ENCODE measurements at places on chromosomes 7 and 10.

- DNase-seq, result no peak
Observed at GRCh38 chr10:61882621-61883370, 18.7 kb upstream of the ARID5B start.

DNA sequence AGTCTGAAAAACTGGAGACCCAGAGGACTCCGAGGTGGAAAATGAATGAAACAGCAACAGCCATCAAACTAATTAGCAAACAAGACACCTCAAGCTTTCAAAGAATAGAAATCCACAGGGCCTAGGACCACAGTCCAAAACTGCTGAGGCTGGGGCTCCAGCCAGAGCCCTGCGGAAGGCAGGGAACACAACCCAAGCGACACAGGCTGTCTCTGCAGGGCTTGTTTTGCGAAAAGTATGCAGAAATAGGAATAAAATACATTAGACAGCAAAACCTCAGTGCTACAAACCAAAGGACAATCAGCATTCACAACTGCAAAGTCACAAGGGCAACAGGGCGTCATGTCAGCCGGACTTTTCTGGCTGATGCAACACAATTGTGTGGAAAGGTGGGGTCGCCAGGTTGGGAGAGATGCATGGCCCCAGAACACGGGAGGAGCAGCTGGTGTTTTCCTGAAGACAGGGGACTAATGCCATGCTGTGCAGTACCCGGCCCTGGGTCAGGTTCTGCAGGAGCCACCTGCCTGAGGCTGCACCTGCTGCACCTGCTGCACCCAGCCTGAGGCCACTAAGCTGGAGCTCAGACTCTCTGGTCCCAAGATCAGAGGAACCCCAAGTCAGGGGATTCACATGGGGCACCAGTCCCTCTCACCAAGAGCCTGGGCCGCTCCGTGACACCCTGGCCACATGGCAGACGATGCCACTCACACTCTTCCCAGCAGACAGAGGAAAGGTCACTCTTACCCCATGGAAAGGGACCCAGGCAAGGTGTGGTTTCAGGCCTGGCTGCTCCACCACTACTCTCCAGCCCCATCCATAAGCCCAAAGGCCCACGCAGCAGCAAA lies 74.2 kb downstream of the MAD1L1 start:
- no peak for DNase-seq

DNA sequence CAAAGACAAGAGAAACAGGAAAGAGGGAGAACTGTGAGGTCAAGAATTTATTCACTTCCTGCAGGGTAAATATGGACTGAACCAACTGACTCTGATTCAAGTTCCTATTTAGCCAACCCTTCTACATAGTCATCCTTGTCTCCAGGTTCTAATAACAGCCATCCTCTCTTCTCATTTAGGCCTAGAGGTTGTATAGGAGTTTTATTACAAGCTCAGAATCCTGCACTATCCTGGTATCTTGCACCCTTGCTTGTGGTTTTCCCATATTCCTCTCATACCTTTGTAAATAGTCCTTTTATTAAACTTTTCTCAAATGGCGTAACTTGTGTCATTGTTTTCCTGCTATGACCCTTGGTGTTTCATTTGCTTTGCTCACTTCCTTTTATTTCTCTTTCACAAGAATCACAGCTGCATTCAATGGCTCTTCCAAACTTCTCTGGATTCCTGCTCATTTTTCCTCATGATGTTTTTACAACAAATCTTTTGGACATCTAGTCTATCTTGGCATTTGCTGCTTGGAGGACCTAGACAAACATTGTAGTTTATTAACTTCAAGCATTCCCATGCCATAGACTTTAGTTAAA lies 12.4 kb upstream of the OR2A5 start:
- DNase-seq, result no peak

DNA sequence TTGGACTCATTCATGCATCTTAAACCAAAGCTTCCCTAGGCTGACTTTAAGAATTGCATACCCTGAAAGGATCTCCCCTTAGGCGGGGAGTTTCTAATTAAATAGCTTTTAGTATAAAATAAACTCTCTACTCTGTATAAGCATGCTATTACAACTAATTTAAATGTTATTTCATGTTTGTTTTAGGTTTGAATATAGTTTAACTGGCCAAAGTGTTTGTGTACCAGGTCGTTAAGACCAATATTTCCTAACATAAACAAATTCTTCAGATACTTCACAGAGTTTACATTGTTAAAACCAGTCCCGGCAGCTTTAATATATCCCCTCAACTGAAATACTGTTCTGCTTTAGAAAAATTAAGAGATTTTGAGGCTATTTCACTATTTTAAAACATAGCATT lies 2.3 kb downstream of the GLI3 start:
- no peak for DNase-seq

DNA sequence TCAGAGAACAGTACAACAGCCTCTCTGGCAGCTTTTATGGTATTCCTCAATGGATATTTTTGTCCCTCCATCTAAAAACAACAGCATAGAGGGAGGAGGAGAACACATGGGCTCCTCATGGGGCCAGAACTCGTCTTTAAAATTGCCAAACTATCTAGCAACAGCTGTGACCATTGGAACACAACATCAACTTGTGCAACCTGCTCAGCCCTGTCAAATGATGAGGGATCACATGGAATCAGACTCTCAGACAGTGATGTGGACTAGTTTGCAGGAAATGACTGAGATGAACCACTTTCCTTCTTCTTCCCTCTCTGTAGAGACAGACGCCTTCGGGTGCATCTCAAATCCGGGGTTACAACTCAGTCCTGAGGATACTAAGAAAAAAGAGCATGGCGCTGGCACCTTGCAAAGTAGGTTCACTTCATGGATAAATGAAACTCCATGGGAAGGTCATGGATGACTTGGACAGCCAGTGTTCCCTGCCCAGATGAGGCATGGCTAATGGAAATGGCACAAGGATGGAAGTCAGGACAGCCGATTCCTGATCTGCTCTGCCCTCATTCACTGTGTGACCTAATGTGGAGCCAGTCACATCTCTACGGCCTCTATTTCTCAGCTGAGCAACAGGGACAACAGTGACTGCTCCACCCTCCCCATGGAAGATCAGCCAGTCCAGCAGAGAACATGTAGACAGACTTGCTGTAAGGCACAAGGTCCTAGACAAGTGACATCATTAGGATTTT lies 24.6 kb upstream of the DGKI start:
- DNase-seq, result no peak

DNA sequence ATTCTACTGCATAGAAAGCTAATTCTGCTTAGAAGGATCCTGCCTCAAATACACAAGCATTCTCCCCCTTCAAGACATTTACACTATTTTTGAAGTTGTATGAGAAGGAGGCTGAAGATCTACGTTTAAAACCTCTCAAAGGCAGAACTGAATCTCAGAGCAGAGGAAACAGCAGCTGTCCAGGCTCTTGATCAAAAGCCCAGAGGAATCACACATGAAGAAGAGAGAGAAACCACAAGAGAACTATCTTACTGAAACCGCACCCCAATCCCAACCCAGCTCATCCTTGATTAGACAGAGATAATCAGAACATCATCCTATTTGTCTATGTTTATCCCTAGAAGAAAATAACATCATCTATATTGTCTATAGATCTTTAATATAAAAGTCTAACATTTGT lies 2.2 kb upstream of the DNAJC1 start:
- no peak for DNase-seq

DNA sequence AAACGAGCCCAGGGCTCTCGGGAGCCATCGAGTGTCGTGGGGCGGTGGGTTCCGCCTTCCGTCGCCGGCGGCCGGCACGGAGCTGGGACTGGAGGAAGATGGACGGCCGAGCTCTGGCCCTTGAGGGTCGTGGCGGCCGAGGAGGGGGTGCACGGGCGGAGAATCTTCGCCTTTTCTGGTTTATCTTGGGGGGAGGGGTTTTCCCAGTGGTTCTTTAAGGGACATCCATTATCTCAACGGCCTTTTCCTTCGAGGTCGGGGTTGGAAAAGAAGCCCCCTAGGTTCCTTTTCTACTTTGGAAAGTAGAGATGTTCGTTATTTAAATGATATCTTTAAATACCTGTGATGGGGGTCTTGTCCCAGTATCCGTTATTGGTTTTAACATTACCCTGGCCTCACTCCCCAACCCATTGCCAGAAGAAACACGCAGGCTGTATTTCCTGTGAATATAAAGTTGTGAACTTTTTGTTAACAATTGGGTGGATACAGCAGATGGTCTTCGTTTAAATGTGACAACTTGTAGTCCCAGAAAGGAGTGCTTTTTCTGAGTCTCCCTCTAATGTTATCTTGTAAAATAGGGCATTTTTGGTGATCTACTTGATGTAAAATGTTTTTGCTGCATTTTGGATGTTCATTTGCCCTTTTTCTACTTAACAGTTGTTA lies 765 bp downstream of the CCAR1 start:
- no peak for DNase-seq

DNA sequence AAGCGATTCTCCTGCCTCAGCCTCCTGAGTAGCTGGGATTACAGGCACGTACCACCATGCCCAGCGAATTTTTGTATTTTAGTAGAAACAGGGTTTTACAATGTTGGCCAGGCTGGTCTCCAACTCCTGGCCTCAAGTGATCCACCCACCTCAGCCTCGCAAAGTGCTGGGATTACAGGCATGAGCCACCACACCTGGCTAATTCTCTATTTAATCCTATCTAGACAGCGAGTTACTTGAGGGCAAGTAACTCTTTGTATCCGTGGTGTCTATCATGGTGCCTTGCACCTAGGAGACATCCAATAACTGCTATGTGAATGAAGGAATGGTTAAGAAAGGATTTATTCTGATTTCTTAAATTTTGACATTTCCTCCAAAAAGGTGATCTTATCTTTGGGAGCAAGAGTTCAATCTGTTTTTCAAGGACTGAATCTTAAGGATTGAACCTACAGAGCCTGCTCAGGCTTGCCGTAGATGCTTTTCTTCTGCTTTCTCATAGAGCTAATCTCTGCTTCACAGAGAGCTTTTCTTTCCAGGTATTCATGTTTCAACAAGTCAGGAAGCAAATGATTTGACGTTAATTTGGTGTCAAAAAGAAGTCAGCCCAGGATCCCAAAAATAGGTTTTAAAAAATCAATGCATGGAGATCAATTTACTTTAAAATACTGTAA lies 101.6 kb downstream of the CUL2 start:
- DNase-seq, result no peak

DNA sequence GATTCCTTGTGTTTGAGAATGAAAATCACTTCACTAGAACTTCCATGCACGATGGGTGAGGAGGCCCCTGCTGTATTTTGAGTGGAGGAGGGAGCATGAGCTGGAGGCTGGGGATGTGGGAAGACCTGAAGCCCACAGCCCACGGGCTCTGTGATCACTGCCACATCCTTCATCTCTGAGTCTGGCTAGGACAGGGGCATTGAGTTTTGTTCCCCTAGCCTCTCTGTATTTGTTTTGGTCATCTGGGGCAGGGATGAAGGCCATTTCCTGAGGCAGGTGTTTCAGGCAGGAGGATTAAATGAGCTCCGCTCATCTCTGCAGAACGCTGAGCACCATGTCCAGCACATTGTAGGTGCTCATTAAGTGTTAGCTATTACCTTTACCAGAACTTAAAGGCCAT lies 293.6 kb downstream of the GLRX3 start:
- no peak for DNase-seq

GRCh38 chr10:8242295-8242872 lies 187.9 kb downstream of the GATA3 start:
- DNase-seq, result no peak

DNA sequence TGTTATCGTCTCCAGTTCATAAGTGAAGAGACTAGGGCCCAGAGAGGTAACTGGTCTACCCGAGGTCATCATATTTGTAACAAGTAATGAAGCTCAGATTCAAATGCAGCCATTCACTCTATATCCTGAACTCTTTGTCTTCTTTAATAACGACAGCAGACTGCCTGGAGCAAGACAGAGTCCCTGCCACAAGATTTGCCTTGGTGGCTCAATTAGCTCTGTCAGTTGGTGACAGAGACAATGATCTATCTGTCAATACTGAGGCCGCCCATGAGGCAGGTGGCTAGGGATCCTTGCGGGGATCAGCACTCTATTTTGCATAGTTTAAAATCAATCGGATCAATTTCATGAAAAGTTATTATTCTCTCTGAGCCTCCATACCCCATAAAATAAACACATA lies 43.9 kb downstream of the SH3PXD2A start:
- no peak for DNase-seq

Measured in NCI-H187 treated with DMSO at 0.1 percent for 48 hours (cell line).